ENCODE measurements at places on chromosomes 6 and 20.

- no peak for DNase-seq
These were observed 188.8 kb downstream of the EDN1 start for GRCh38 chr6:12478921-12479320.

- no peak for DNase-seq
These were observed 124.1 kb upstream of the LOC128125822 start for GRCh38 chr6:63448229-63448628.

GRCh38 chr6:75145976-75146375 lies 59.9 kb downstream of the COL12A1 start:
- no peak for DNase-seq

- no peak for DNase-seq
These were observed 371.8 kb upstream of the NRSN1 start for GRCh38 chr6:23754197-23754596.

GRCh38 chr6:154515826-154516225 lies 5.3 kb upstream of the CNKSR3 start:
- no peak for DNase-seq

DNA sequence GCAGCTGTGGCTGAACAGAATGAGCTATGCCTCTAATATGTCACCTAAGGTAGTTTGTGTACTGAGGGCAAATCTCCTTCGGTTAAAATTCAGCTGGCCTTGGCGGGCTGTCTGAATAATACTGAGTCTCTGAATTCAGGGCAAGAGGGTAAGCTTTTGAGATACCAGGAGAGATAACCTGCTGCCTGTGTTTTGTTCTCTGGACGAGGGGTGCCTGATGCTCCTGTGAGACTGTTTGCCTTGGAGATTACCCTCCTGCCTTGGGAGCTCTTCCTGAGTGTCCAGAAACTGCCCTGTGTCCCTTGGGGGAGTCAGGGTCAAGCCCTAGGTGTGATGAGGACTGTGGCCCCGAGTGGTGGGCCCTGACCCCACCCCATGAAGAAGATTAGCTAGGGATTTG lies 282.9 kb downstream of the KIF16B start:
- no peak for DNase-seq

GRCh38 chr6:149445573-149445972 lies 39.2 kb downstream of the ZC3H12D start:
- no peak for DNase-seq

DNA sequence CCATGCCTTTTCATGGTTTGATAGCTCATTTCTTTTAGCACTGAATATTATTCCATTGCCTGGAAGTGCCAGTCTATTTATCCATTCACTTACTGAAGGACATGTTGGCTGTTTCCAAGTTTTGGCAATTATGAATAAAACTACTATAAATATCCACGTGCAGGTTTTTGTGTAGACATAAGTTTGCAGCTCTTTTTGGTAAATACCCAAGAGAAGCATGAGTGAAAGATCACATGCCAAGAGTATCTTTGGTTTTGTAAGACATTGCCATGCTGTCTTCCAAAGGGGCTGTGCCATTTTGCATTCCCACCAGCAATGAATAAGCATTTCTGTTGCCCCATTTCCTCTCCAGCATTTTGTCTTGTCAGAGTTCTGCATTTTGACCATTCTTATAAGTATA lies 120.9 kb downstream of the MANEA start:
- no peak for DNase-seq

- peak; percentile 18 for DNase-seq
These were observed 507.3 kb upstream of the ARID1B start for GRCh38 chr6:156269751-156270369.

- no peak for DNase-seq
These were observed 17.4 kb downstream of the CHRNA4 start for GRCh38 chr20:63343460-63344445.

DNA sequence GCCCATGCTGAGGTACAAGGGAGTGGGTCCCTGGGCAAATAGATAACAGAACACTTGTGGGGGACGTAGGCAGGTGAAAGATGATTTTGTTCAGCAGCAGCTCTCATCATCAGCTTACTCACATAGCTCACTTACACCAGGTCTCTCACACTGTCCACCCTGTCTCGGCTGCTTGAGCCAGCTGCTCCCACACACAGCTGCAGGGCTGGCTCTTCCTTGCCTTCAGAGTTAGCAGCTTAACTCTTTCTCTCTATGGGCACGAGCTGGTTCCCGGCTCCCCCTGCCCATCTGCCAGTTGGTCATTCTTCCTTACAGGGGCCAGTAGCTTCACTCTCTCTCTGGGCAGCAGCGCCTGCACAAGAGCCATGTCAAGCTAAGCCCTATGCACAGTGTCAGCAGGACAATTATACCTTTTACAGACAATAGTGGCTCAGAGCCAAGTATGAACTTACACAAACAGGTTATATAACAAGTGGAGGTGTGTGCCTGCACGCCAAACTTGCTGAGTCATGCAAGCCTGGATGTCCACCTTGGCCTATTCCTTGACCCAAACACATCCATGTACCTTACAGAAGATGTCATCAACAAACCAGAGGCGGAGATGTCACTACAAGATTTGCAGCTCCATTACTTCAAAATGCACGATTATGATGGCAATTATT lies 18.7 kb downstream of the ZNF391 start:
- no peak for DNase-seq

All from activated CD4-positive, alpha-beta T cell treated with anti-CD3 and anti-CD28 coated beads, Interleukin-2, amount 50 U/mL, for 4 hours (primary cell).